ENCODE measurements at places on chromosomes 6 and 20.
A peak's percentile ranks its signal among the peaks of the same experiment; 100 is the strongest.

DNA sequence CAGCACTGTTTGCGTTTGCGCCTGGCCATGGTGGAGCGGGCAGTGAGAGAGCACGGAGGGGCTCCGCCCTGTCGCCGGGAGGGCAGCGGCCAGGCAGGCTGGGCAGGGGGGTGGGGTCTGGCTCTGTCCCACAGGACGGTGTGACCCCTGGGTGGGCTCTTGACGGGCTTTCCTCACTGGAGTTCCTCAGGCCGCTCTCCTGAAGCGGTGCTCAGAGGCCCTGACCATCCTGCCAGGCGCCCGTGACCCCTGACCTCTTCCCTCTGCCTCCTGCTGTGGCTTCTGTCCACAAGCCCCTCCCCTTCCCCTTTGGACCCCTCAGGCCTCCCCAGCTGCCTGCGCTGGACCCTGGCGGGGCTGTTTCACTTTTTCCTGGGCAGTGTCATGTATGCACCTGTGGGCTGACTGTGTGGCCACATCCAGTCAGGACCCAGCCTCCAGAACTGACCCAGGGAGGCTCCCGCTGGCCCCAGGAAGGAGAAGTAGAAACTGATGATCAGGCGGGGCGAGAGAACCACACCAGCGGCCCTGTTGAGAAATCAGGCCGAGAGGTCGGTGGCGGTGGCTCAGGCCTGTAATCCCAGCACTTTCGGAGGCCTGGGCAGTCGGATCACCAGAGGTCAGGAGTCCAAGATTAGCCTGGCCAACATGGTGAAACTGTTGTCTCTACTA is 1.2 kb downstream of the OGFR start:
- DNase-seq: no peak

DNA sequence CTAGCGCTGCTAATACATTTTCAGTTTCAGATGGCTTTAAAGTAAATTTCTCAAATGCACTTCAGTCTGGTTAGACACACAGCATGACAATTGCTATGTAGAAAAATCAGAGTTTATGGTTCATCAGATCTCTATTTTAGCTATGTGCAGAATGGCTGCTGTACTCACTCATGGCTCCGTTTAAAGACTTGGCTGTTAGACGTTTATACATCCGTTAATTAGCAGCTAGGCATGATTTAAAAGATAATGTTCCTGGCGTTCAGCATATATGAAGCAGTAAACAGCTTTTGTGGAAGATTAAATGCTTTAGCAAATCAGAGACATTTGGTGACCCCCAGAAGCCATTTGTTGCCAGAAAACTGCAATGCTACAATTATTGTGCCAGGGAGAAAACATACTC is 350.0 kb upstream of the MANEA start:
- DNase-seq: no peak

- no peak for DNase-seq
These were observed 43.9 kb downstream of the BCAS1 start for GRCh38 chr20:54026295-54027064.

- DNase-seq: no peak
These were observed 40.9 kb upstream of the TLDC2 start for GRCh38 chr20:36835025-36835424.

DNA sequence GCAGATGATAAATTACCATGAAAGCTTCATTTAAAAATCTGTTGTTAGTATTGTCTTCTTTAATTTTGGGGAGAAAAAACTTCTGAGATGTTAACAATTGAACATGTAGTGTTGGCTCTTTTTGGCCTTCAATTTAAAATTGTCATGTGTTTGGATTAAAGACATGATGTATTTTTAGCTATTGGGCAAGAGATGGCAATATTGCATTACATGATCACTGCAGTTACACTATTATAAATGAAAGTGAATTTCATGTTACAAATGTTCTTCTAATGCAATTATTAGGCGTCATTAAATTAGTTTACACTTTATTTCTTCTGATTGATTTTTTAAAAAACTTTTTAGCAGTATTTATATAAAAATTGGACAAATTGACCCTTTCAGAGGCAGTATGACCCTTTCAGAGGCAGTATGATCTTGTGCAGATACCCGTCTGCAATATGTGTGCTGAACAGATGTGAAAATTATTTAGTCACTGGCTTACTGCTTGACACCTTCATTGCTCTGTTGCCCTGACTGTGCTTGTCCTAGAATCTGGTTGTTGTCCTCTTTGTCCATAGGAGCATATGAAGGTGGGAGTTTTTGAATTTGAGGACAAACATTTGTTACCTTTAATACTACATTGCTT is 25.8 kb downstream of the CDKAL1 start:
- DNase-seq: no peak

GRCh38 chr6:158321960-158322359 is 9.7 kb downstream of the TULP4 start:
- DNase-seq: no peak

GRCh38 chr6:91141346-91141745 is 554.5 kb upstream of the MAP3K7 start:
- DNase-seq: no peak

- no peak for DNase-seq
These were observed 26.4 kb downstream of the ANKRD60 start for GRCh38 chr20:58202044-58202443.

GRCh38 chr6:169292338-169293124 is 38.9 kb upstream of the THBS2 start:
- DNase-seq: no peak

- no peak for DNase-seq
These were observed 5.4 kb upstream of the PPP1R3G start for GRCh38 chr6:5079692-5080091.

- no peak for DNase-seq
These were observed 11.3 kb downstream of the SLC2A12 start for GRCh38 chr6:134041093-134041492.

DNA sequence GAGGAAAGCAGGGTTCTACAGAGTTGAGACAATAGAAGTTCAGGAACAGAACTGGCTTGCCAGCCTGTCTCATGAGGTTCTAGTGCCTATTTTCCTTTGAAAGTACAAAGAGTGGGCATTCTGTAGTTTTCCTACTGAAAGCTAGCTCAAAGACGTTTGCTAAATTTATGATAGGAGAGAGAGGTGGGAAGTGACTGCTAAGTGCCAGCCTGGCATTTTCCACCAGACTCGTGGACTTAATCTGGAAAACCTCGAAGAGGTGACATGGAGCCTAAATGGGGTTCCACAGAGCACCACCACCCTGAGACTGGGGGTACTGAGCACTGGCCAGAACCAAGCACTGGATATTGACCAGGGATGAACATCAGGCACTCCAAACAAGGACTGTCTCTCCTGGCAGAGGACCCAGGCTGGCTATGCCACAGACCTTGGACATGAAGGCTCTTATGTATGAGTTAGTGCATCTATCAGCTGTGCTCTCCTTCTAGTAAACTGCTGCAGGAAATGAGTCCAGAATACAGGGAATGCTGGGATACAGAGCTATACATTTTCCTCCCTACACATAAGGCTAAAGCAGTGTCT is 7.1 kb downstream of the PEX6 start:
- no peak for DNase-seq

GRCh38 chr20:5973172-5973571 is 22.7 kb downstream of the MCM8 start:
- DNase-seq: no peak

- DNase-seq: peak; percentile 20
These were observed 142.9 kb downstream of the TPBG start for GRCh38 chr6:82506526-82506925.

GRCh38 chr6:44291841-44292240 is 21.3 kb downstream of the AARS2 start:
- DNase-seq: no peak

Measured in GM23338 (cell line).